NCI-H345 (cell line): ENCODE measurements at places on chromosomes 7 and 10.

- DNase-seq: no peak
Observed at GRCh38 chr7:117944886-117945285, 71.6 kb upstream of the CTTNBP2 start.

- no peak for DNase-seq
Observed at GRCh38 chr10:36712695-36713094, 412.7 kb upstream of the ANKRD30A start.

GRCh38 chr10:133168617-133169031, 8.6 kb downstream of the KNDC1 start:
- no peak for DNase-seq

GRCh38 chr10:3987143-3987974, 202.3 kb upstream of the KLF6 start:
- DNase-seq: no peak

GRCh38 chr7:2460641-2461040, 15.6 kb downstream of the GRIFIN start:
- DNase-seq: no peak

DNA sequence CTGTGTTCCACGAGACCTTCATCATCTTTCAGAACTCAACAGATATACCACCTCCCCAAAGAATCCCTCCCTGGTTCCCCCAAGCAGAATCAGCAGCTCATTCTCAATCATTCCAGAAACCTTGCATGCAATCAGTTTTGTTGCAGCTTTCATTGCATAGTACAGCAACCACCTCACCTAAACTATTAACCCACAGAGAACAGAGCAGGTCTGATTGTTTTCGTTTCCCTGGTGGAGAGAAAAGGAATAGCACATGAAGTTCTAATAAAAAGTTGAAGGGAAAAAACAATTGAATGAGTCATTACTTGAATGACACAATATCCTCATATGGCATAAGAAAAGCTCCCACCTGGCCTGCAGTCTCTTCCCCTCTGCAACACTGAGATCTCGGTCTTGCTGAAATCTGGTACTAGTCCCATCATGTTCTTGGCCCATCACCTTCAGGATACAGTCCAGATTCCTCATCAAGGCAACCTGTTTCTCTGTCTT, 147.1 kb upstream of the GDF10 start:
- no peak for DNase-seq

GRCh38 chr7:111942450-111943081, 263.6 kb downstream of the DOCK4 start:
- DNase-seq: no peak

- no peak for DNase-seq
Observed at GRCh38 chr10:121988361-121989324, at the start of gene TACC2. TSS of gene TACC2 (plus strand) at chr10:121989163. CDS start at chr10:122021982, 32,819 bp downstream.

GRCh38 chr10:60952067-60952845, 8.3 kb upstream of the RHOBTB1 start:
- DNase-seq: no peak

DNA sequence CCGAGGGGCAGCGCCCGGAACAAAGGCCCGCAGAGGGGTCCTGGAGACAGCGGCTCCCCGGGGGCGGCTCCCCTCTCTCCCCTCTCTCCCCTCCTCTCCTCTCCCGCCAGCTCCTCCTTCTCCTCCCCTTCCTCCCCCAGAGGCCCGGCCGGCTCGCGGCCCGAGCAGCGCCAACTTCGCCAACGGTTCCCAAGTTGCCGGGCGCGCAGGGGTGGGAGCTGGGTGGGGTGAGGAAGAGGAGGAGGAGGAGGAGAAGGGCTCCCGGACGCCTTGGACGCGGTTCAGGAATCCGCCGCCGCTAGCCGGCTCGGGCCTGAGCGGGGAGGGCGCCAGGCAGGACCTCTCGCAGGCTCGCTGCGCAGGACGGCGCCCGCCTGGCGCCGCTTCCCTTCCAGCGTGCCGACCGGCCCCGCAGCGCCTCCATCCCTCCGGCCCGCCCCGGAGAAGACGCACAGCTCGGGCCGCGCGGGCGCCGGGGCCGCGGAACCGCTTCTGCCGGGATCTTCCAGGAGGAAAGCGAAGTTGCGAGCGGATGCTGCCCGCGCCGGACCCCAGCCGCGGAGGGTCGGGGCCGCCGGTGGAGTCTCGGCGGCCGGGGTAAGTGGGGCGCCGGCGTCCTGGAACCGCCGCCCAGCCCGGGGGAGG, at the start of gene CHST3:
Gene CHST3, plus strand, starts transcription at position 298 of the 645 bp plus-strand sequence. CDS start 41,448 bp downstream, outside the sequence.
- peak; percentile 7 for DNase-seq

DNA sequence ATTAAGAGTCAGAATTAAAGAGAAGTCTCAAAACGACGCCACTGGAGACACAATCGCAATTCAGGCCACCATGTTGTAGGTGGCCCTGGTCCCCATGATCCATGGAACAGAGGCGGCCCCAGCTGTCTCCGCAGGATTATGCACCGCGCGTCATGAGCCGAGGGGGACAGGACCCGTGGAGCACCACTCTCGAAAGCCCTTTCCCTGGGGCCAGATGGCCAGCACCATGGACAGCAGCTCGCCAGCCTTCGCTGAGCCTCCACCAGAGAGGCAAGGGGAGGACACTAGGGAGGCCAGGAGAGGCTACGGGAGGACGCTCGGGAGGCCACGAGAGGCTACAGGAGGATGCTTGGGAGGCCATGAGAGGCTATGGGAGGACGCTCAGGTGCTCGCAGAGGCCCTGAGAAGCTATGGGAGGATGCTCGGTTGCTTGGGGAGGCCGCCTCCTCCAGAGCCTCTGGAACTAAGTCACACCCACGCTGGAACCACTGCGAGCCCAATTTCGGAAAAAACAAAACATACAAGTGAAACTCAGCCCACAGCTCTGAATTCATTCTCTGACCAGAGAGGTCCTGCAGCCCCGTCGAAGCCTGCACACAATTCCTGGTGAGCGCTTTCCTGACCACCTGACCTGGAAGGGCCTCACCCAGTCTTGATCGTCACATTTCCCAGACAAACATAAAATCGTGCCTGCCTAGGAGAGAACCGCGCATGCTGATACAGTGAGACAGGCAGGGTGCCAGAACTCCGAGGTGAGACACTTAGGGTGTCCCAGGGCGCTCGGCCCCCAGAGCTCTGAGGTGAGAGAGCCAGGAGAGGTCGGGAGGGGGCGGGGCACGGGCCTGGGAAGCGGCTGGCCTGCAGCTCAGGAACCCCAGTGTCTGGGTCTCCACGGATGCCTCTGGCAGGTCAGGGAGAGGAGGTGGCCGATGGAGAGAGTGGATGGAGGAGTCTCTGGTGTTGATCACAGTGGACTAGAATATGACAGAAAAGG, 224.4 kb downstream of the PTPRN2 start:
- no peak for DNase-seq

- DNase-seq: no peak
Observed at GRCh38 chr10:80542652-80543318, 5.1 kb downstream of the SH2D4B start.

DNA sequence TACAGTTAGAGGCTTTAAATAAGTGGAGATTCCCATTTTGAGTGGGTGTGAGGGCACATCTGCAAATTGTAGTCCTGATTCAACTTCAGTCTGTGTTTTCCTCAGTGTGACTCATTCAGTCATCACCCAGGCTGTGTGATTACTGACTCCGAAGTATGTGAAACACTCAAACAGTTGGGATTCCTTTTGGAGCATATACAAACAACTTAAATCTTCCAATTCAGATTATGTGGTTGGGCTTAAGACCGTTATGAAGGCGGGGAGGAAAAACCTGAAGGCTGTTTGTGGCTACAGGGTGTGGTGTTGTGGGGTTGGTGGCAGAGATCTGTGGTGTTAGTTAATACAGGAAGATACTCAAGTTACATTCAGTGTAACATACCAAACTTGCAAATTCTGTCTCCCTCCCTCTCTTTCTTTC, 259.7 kb upstream of the FERD3L start:
- no peak for DNase-seq
